ENCODE measurements at places on chromosomes 3 and 15.
A peak's percentile ranks its signal among the peaks of the same experiment; 100 is the strongest.

- DNase-seq = no peak
These were observed 40.8 kb upstream of the ARPP19 start for GRCh38 chr15:52609593-52609992.

- DNase-seq = peak; percentile 63
These were observed 48.9 kb downstream of the RFTN1 start for GRCh38 chr3:16464511-16465148.

- DNase-seq = no peak
These were observed 27.2 kb downstream of the CRTAP start for GRCh38 chr3:33141006-33141405.

GRCh38 chr3:120982608-120983320, 74.8 kb downstream of the STXBP5L start:
- DNase-seq = no peak

GRCh38 chr3:156389449-156389950, 165.4 kb downstream of the SSR3 start:
- DNase-seq = no peak

DNA sequence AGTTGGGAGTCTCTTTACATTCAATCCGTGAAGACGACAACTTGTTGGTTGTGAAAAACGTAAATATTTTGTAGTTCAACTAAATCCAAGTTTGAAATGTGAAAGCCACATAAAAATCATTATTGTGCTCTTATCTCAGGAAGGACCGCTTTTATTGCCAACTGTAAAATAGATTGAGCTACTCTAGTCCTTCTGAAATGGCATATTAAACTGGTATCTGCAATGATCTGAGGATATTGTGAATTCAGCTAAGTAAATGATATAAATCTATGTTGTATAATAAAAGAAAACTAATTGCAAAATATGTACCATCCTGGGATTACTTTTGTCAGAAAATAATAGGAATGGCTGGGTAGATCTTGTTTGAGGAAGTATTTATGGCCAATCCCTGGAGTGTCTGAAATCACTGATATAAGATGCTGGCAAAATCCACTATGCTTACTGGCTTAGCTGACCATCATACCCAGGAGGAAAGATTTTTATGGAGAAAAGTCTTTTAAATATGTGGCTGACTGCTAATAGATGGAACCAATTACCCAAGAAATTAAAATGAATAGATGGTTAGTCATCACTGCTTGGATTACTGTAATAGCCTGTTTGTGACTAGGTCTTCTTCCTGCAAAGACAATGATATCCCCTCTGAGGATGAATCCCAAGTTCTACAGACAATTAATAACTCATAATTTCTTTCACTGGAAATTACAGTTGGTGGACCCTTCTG, 191.8 kb downstream of the SEMA6D start:
- no peak for DNase-seq

DNA sequence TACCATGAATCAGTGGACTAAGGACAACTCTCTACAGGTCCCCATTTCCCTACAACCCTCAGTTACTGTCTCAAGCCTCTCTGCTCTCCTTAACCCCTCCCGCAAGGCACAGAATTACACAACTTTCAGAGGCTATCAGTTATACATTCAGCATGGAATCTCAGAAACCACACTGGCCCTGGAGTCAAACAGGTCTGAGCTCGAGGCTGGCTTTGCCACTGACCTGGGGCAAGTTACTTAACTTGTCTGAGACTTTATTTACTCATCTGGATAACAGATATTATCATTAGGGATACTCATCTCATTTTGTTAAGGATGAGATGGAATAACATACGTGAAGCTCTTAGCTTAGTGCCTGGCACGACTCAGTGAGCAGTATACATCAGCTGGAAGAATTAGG, 95.2 kb downstream of the WDR76 start:
- peak; percentile 45 for DNase-seq

DNA sequence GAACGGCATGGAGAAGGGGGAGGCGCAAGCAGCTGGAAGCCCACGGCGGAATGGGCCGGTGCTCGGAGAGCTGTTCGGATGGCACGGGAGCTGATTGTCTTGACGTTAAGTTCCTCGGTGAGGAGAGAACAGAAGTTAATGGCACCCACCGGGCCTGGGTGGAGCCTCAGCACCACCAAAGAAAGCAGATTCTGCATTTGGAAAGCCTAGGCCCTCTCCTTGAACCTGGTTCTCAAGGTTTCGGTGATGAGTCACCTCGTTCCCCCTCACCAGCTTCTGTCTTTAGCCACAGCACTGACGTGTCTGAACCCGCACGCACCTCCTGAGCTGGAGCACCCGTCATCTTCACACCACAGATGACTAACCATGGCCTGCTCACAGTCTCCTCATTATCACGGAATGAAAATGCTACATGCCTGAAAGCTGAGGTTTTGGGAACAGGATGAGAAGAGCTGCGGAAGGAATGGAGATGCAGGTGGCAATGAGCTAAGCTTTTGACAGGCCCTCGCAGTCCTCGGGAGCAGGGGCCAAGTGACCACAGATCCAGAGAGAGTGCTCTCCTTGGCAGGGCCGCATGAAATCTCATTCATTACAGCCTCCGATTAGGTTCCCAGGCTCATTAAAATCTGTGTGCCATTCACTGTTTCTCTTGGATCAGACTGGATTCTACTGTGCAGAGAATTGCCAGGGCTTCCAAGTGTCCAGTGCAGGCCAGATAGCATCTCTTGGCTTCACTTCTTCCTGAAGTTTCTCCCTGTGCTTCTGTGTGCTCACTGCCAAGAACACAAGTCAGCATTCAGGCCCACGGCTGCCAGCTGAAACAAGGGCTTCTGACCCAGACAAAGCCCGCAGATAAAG, 96.3 kb upstream of the DLG1 start:
- DNase-seq = peak; percentile 99

DNA sequence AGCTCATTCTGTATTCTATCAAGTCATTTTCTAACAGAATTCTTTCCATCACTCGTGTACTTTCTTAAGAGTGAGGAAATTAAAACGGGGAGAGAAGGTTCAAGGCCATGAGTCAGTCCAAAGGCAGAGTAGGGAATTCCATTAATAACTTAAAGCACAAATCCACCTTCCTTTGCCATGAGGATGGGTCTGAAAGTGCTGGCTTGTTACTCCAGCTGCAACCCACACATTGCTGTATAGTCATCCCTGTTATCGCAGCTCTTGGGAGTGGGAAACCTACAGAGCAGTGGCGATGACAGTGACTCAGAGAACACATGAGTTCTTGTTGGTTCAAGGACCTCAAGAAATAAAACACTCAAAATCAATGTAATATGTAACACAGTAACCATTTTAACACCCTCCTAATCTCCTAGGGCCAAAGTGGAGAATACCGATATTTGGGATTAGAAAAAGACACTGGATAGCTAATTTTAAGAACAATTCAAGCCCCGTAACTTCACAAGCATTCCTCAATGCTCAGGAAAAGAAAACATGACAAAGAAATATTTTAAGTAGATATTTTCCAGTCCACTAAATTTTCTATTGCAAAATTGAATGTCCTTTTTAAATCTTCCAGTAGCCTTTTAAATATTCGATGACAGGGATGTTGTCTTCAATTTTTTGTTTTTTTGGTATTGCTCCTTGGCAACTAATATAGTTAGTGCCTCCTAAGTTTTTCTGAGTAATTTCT, 179.9 kb upstream of the THBS1 start:
- peak; percentile 18 for DNase-seq

GRCh38 chr3:33624756-33625155, 93.3 kb downstream of the CLASP2 start:
- peak; percentile 77 for DNase-seq

DNA sequence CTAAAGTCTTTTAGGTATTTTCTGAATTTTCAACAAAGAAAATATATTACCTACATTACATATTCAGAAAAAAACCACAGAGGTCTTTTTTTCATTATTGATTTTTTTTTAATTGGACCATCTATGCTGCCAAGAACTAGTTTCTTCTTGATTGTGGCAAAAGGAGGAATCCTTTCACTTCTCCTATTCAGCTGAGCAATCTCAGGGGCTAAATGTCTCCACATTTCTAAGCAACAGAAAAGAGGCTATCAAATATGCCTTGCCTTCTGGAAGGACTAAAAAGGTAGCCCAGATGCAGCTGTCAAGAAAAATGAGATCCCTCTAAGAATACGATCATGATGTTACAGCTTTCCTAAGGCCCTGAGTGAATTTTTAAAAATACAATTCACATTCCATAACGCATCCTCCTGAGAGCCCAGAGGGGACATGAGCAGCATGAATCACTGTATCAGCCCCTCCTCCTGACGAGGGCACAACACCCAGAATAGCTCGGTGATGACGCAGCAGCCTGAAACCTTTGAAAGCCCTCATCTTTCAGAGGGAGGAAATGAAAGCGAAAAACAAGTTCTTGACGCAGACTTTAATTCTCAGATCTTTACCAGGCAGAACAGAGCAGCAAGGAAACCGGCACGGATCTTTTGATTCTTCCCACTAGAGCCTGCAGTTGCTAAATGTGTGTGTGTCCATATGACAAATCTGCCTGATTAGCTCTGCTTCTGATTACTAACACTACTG, 24.6 kb downstream of the RUBCN start:
- DNase-seq = peak; percentile 98

DNA sequence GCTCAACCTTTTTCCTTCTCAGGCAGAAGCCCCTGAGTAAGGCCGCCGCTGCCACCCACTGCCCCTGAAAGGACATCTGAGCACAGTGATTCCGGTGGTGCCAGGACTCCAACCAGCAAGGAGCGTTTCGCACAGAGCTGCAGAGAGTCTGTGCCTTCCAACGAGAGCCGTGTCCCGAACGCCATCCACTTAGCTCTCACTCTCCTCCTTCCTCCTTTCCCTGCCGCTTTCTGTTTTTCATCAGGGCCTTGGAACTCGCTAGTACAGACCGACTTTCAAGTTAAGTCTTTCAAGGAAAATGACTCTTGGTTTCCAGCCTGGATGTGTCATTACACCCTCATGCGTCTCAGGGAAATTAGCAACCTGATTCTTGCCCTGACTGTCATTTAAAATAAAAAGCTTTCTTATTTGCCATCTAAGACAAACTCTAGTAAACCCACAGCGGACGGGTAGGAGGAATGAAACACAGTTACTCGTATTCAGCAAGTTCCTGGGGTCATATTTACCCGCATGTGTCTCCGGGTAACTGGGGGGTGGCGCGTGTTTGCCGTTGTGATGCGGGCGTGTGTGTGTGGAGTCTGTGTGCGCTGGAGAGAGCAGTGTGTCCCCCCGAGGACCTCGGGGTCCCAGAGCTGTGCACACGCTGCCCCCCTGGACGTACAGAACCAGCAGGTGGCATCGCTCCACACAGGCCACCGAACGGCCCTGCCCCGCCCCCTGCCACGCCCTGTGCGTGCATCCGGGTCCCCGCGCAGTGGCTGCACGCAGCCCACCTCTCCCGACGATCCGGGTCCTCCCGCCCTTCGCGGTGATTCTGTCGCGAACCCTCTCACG, 30.4 kb upstream of the ALDH1A3 start:
- DNase-seq = peak; percentile 58

- no peak for DNase-seq
These were observed 46.5 kb downstream of the BSN start for GRCh38 chr3:49600781-49601180.

GRCh38 chr3:8539419-8539818, 37.8 kb downstream of the LMCD1 start:
- DNase-seq = no peak

DNA sequence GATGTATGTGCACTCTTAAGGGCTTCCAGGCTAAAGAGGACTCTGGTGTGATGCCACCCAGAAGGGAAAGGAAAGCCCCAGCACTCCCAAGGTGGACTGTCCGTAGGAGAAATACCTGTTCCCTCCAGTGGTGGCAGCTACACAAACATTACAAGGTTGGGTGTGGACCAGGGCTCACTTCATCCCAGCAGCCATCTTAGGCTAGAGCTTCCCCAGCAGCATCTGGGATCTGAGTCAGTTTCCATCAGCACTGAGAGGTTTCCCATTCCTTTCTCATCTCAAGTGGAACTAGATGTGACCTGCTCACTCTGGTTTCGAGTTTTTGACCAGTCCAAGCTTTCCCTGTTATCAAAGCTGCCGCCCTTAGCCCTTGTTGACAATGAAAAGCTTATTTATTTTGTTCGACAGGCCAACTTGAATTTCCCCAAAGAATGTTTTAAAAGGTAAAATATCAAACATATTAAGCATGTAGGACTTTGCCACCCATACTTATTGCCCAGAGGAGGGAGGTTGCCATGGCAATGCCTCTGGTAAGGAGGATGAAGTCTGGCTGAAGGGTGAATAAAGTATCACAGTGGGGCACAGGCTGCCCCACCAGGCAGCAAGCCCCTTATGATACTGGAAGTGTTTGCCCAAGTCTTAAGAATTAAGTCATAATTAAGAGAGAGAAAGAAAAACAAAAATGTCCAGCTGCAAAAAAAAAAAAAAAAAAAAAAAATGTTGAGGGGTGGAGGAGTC, 28.9 kb downstream of the CLDN18 start:
- DNase-seq = no peak

GRCh38 chr3:162764808-162765071, 1268.1 kb downstream of the OTOL1 start:
- no peak for DNase-seq

DNA sequence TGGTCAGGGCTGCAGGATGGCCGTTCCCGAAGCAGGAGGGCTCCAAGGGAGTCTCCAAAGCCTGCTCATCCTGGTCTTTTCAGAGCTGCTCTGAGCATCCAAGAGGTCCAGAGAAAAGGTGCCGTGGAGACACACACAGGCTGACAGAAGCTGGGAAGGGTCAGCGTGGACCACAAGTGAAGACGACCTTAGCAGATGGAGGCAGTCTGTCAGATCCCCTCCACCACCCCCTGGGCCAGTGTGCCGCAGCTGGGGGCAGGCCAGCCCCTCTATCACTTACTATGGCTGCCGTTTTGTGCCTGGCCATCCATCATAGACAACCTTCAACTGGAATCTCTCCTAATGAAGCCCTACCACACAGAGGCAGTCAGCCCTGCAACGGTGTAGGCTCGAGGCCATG, 335.1 kb upstream of the RGMA start:
- DNase-seq = no peak

GRCh38 chr3:111852540-111852939, 6.5 kb upstream of the PHLDB2 start:
- DNase-seq = peak; percentile 52

GRCh38 chr3:167572991-167573390, 80.8 kb downstream of the WDR49 start:
- DNase-seq = no peak

GRCh38 chr15:72961346-72961745, 90.9 kb upstream of the NEO1 start:
- no peak for DNase-seq

GRCh38 chr3:62929771-62930170, 54.6 kb upstream of the CADPS start:
- DNase-seq = no peak

GRCh38 chr15:52280326-52281084, 15.1 kb downstream of the MYO5C start:
- DNase-seq = no peak

- DNase-seq = no peak
These were observed 15.4 kb downstream of the CRTC3 start for GRCh38 chr15:90545095-90545494.

- DNase-seq = peak; percentile 27
These were observed 239.0 kb upstream of the NAALADL2 start for GRCh38 chr3:174620138-174620537.

GRCh38 chr15:47588958-47589357, 128.3 kb upstream of the SEMA6D start:
- no peak for DNase-seq

- DNase-seq = no peak
These were observed 126.3 kb downstream of the IQCH start for GRCh38 chr15:67380921-67381320.

- DNase-seq = no peak
These were observed 646.4 kb upstream of the ADAMTS9 start for GRCh38 chr3:65334045-65334665.

GRCh38 chr3:178271740-178272387, 264.4 kb upstream of the KCNMB2 start:
- DNase-seq = no peak

Measured in fibroblast of the aortic adventitia (primary cell).